ENCODE measurements at places on chromosomes 16 and 17.

GRCh38 chr16:52906281-52906680 is 146.4 kb downstream of the CHD9NB start:
- DNase-seq = no peak

DNA sequence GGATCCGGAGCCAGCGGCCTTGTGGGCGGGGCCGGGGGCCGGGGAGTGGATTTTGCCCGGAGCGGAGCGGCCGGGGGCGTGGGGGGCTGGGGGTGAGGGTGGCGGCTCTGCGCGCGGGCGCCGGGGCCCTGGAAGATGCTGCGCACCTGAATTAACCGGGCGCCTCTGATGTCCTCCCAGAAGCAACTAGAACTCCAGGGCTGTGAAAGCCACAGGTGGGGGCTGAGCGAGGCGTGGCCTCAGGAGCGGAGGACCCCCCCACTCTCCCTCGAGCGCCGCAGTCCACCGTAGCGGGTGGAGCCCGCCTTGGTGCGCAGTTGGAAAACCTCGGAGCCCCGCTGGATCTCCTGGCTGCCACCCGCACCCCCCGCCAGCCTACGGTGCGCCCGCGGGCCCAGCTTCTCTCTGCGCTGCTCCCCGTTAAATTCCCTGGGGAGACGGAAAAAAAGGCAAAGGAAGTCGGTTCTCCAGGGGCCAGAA is 549 bp downstream of the SLC26A11 start:
- no peak for DNase-seq

GRCh38 chr17:55480631-55481315 is 30.5 kb downstream of the SMIM36 start:
- no peak for DNase-seq

DNA sequence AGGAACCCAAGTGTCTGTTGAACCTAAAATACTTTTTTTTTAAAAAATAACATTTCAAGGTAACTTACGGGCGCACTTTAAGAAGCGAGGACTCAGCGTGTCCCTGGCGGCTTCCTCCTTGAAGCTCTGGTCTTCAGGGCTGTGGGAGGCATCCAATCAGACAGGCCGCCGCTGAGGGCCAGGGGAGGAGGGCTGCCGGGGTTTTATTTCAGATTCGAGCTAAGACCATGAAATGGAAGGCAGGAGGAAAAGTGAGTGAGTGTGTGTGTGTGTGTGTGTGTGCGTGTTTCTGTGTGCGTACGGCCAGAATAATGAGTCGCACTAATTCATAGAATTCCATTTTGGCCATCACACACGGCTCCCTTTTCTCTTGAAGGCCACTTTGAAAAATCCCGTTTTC is 41.1 kb downstream of the C16orf78 start:
- no peak for DNase-seq

DNA sequence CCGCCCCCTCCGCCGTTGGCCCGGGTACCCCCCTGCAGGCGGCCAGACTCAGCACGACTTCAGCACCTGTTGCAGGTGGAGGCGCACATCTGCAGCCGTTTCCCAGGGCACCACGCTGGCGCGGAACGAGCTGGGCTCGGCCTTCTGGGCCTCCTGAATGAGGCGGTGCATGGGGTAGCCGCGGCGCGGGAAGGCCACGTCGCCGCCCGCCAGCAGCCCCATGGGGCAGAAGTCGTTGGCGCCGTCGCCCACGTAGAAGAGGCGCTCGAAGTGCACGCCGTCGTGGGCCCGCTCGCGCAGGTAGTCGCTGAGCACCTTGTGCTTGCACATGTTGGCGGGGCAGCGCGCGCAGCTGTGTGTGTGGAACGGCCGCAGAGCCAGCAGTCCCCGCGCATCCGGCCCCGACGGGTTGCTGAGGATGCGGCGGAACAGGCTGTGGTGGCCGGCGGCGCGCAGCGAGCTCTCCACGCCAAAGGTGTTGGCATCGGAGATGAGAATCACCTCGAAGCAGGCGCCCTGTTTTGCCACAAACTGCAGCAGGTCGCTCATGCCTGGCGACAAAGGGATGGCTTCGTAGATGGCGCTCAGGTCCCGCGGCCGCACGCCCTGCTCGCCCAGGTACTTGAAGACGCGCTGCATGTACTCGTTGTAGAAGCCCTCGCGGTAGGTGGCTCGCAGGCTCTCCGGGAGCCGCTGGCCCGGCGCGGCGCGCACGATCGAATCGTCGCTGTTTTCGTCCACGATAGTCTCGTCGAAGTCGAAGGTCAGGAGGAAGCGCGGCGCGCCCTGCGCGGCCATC is 6.2 kb downstream of the PHOSPHO1 start:
- DNase-seq = no peak

Data from NCI-H1694 treated with DMSO at 0.1 percent for 48 hours (cell line).